Stimulated activated CD8-positive, alpha-beta memory T cell treated with anti-CD3 and anti-CD28 coated beads, Interleukin-15, amount 100 ng/mL, for 48 hours (primary cell): ENCODE measurements at places on chromosomes 2 and 18.

DNA sequence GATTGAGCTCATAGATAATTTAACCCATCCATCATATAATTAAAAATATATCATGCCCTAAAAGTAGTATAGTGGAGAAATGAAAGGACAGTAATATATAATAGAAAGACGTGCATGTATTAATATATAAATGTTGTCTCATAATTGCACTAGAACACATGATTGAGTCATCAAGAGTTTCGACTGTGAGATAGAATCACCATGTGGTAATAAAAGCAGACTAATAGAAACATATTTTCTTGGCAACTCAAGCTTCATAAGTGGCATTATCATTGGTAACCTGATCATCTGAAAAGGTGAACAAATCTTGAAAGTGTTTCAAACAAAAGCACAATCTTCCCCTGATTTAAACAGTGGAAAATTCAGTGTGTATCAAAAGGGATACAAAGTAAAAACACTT is 188.8 kb downstream of the CYRIA start:
- no peak for DNase-seq

DNA sequence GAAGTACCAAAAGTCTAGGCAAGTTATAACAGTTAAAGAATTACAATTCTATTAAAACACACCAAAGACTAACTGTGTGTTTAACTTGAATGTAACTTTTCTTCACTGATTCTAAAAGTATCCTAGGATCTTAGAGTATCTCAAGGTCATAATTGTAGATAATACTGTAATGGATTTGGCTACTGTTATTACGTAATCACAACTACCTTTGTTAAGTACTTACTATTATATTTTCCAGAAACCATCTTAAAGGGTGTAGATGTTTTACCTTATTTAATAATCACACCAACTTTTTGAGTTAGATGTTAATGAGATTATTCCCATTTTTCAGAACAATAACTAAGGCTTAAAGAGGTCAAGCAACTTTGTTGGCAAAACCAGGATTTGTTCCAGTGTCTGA is 161.3 kb upstream of the REG3A start:
- no peak for DNase-seq

DNA sequence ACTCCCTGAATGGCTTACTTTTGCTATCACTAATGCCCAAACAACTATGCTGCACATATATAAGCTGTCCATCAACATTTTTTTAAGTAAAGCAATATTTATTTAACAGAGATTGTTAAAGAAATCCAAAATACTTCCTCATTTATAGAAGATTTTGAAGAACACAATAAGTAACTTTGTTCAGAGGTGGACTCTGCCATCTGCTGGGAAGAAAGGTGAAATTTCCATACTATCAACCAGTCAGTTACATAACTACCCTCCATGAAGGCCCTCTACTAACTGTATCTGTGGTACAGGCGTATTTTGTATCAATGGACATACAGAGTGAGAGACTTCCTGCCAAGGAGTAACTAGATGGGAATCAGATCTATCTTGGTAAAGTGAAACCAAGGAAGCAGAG is 106.0 kb downstream of the DTNB start:
- DNase-seq, result no peak

DNA sequence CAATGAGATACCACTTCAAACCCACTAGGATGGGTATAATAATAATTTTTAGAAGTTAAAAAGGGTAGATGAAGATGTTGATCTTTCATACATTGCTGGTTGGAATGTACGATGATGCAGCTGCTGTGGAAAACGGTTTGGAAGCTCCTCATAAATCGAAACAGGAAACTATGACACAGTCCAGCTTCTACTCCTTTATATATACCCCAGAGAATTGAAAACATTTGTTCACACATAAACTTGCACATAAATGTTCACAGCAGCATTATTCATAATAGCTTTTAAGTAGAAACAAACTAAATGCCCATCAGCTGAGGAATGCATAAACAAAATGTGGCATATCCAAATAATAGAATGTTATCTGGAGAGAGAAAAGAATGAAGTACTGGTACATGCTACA is 95.0 kb downstream of the STRADB start:
- no peak for DNase-seq

- DNase-seq, result no peak
Measured at GRCh38 chr2:239644011-239644410, 243.2 kb upstream of the HDAC4 start.

- no peak for DNase-seq
Measured at GRCh38 chr2:96847586-96847985, 3.8 kb upstream of the ANKRD23 start.

- DNase-seq, result no peak
Measured at GRCh38 chr2:108297436-108298141, 8.9 kb downstream of the SULT1C2 start.
